Right lung (tissue), 10 donors: ENCODE measurements at places on chromosomes 1 and 21. TPM values are rescaled to one million over a fixed set of nuclear protein-coding genes. Genes with fewer than 3 reads are reported as not detected.

DNA sequence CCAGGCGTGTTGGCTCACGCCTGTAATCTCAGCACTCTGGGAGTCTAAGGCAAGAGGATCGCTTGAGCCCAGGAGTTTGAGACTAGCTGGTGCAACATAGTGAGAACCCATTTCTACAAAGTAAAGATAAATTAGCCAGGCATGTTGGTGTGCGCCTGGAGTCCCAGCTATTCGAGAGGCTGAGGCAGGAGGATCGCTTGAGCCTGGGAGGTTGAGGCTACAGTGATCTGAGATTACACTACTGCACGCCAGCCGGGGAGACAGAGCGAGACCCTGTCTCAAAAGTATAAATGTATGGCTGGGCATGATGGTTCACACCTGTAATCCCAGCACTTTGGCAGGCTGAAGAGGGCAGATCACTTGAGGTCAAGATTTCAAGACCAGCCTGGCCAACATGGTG lies 51.5 kb upstream of the LBR start:
- no peak for DNase-seq

DNA sequence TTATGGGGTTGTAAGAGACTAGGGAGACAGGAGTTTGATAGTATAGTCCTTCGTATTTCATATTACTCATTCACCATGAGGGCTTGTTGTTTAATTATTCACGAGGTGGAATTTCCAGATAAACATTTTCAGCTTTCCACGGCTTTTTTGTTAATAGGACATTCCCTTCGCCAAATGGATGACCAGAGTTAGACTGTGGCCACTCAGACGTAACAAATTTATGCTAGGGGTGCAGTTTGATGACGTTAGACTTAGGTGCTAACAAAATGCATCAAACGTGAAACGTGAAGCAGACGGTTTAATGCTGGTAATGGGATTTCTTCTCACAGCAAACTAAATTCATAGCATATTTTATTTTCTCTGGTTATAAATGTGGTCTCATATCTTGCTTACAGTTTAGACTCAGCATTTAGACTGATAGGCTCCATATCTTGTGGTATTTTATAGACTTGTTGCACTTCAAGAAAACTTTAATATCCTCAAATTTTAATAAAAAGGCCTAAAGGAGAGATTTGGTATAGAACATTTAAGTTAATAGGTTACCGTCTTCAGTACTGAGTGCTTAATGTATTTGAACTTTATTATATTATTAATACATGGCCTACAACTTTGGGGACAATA lies 2.3 kb downstream of the DHX9 start:
- no peak for DNase-seq

DNA sequence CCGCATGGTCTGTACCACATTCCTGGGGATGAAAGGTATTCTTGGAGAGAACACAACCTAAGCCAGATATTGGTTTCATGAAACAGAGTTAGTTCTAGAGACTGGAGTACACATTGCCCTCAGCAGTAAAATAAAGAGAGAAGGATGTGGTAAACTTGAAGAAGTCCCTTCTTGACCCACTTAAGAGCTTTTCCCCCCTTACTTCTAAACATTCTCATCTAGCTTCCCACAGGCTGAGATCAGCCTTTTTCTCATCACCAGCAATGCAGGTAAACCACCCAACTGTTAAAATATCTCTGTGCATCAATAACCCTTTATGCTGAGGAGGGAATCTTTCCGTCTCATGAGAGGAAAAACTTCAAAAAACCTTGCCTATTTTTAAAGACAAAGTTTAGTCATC lies 62.6 kb downstream of the SUSD4 start:
- DNase-seq: no peak

GRCh38 chr1:165841582-165842017 lies 14.2 kb downstream of the UCK2 start:
- DNase-seq: no peak

- no peak for DNase-seq
Observed at GRCh38 chr1:224264321-224264720, 65.7 kb downstream of the NVL start.

DNA sequence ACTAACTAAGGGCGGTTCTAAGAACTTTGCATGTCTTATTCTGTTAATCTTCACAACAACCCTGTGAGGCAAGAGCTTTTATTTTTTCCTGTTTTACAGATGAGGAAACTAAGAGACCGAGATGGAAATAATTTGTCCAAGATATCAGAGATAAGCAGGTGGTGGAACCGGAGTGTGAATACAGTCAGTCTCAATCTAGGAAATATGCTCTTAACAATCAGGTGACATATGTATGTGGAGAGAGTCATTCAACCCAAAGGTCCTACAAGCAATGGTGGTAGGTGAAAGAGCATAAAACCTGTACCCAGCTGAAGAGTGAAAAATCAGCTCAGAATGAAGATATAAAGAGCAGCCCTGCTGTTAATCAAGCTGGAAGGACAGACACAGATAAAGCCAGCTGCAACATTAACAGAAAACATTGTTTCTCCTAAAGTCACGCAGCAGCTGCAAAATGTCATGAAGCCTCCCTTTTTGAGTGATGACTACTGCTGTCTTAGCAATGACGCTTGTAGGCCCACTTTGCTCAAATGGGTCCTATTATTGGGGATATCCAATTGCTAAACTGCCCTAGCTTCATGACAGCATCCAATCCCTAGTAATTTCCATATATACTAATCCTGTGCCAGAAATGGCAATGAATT lies 30.5 kb upstream of the FCAMR start:
- DNase-seq: no peak

DNA sequence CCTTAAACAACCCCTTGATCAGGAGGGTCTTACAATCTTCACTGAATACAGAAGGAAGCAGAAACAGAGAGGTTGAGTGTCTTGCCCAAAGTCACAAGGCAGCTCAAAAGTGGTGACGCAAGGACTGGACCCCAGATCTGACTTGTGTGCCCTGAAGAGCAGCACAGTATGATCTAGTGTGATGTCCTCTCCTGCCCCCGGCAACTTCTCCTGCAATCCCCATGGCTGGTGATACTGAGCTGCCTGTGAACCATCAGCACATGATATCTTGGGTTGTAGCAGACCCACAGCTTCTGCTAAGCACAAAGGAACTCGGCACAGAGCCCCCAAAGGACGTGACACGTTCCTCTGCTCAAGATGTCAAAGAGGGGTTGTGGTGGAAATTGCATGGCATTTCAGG lies 51.2 kb upstream of the EDN2 start:
- no peak for DNase-seq

DNA sequence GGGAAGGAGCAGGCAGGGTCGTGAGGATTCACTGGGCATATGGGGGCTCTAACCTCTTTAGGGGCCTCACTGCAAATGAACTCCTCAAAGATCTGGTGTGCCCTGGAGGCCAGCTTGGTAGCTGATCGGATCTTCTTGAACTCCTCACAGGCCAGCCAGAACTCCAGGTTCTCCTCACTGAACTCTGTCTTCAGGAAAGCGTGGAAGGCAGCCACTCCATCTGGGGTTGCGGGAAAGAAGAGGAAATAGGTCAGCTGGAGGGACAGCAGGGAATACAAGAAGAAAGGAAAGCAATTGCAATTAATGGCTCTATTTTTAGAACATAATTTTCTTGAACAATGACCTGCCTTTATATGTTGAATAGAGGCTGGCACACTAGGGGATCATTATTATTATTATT lies 2.3 kb downstream of the RGS16 start:
- DNase-seq: no peak

DNA sequence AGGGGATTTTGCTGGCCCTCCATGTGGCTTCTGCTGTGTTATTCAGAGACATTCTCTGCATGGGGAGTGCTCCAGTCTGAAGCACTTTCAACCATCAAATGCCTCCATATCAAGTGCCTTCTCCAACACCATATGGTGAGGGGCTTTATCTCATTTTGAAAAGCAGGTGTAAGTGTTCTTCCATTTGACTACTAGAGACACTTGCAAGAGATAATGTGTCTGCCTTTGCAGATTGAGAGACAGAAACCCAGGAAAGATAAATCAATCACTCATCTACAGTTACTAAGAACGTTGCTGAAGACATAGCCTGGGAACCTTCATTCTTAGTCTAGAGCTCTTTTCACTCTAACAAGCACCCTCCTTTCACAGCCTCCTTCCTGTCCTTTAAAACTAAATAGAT lies 29.5 kb upstream of the REG4 start:
- DNase-seq: no peak

DNA sequence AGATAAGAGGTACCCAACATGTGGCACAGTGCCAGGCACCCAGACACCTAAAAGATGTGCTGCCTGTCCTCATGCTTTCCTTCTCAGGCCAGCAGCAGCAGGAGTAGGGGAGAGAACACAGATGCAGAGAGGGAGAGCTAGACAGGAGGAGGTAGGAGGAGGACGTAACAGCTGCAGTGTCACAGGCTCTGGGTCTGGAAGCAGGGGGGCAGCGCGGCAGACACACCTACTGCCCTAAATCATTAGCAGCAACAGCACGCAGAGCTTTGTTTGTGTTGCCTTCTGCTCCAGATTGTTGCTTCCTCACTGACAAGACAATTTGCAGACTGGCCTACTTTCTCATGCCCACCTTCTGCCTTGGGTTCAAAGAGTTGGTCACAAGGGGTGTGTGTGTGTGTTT lies 196.7 kb upstream of the DAB1 start:
- DNase-seq: no peak

GRCh38 chr1:89850844-89851415 lies 30.1 kb downstream of the LRRC8D start:
- no peak for DNase-seq

DNA sequence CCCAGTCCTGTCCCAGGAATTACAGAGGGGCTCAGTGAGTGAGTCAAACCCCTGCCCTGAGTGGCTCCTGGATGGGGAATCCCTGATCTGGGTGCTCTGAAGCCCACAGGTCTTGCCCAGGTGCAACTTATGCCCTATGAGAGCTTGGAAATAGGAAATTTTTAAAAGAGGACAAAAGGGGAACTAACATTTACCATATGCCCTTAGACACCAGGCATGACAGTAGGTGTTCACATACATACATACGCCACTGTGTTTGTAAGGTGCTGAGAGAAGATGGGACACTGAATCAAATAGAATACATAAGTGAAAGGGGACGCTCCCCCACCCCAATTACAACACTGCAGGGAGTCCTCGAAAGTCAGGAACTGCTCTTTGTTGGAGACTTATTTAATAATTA lies 1.4 kb downstream of the CFAP45 start:
- DNase-seq: no peak

DNA sequence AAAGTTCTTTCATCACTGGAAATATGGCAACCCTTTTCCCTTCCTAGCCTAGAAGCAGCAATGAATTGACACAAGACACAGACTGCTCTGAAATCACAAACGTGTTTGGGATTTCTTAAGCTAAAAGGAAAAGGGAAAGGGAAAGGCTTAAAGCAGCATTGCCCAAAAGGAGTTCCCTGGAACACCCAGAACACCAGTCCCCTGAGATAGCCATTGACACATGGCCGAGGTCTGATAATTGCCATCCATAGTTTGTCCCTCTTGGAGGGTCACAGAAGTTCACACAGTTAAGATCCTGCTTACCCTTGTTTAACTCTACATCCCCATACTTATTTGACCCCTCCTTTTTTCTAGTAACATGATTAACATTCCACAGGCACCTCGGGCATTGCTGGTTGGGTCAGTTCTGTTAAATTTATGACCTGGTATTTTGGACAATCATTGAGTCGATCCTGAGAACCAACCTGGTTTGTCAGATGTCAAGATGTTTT lies 72.9 kb downstream of the ZNF281 start:
- no peak for DNase-seq

DNA sequence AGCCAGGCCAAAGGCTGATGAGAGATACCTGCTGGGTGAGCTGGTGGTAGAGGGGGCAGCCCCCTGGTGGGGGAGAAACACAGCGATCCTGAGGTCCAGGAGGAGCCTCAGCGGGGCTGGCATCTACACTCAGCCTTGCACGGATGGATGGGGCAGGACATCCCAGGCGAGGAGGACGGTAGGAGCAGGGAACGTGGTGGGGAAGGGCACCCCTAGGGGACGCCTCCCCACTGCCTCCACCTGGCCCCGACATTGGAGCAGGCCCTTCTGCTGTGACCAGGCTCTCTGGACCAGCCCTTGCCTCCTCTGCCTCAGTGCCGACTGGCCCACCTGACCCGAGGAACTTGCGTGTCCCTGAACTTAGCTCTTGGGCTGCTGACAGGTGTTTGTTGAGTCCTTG lies 6.4 kb upstream of the MMEL1 start:
- no peak for DNase-seq

DNA sequence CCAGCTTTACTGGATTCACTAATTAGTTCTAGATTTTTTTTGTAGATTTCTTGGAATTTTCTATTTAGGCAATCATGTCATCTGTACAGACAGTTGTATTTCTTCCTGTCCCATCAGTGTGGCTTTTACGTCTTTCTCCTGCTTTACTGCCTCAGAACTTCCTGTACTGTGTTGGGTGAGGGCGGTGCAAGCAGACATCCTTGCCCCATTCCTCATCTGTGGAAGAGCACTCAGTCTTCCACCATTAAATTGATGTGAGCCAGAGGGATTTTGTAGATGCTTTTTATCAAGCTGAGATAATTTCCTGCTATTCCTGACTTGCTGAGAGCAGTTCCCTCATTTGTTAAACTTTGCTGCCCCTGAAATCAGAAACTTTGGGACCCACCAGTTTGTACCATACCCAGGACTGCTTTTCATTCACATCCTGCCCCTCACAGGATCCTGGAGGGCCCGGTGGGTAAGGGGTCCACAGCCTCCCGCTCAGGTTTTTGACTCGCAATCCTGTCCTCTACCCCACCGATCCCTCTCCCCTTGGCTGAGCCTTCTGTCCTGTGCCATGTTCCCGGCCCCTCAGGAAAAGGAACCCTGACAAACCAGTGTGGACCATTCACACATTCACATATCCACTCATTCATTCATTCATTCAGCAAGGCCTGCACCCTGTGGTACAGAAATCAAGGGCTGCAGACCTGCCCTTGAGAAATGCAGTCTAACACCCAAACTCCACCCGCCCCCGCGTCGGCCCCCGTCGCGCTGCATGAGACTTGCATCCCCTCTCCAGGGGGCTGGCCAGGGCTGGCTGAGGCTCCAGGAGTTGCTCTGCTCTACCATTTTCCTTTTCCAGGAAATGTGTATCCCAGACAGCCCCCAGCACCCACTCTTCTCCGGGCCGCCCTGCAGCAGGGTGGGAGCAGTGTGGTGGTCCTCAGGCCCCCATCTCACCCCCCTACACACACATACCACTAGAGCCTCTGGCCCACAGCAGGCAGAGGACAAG lies 246.5 kb upstream of the VAMP3 start:
- no peak for DNase-seq

- no peak for DNase-seq
Observed at GRCh38 chr1:109466125-109466451, 258 bp upstream of the SYPL2 start.

DNA sequence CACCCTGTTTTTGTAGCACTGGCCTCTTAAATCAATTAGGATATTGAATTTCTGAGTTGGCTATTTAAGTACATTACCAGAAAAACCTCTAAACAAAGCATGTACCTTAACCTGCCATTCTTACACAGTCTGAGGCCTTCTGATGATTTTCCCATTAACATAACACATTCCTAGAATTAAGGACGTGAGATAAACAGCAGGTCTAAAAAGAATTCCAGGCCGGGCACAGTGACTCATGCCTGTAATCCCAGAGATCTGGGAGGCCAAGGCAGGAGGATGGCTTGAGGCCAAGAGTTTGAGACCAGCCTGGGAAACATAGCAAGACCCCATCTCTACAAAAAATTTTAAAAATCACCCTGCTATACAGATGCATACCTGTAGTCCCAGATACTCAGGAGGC lies 18.0 kb upstream of the LRRC8D start:
- DNase-seq: no peak

The SLC1A7 gene
- polyA plus RNA-seq: 0.31 TPM

The ASCL5 gene
- 0.28 TPM for polyA plus RNA-seq

The CXADR gene
- polyA plus RNA-seq: 28.4 TPM

The EXTL1 gene
- polyA plus RNA-seq: 0.49 TPM

The LCE1C gene
- not detected for polyA plus RNA-seq

The CD34 gene
- polyA plus RNA-seq: 146 TPM

The SLC37A1 gene
- polyA plus RNA-seq: 9.7 TPM

The ZNF695 gene
- 2.1 TPM for polyA plus RNA-seq
